Peyer's patch (tissue), 4 donors: ENCODE measurements at places on chromosomes 1 and 21.

- peak; percentile 89 for DNase-seq
Measured at GRCh38 chr1:160830321-160831153, 32.1 kb downstream of the CD244 start.

DNA sequence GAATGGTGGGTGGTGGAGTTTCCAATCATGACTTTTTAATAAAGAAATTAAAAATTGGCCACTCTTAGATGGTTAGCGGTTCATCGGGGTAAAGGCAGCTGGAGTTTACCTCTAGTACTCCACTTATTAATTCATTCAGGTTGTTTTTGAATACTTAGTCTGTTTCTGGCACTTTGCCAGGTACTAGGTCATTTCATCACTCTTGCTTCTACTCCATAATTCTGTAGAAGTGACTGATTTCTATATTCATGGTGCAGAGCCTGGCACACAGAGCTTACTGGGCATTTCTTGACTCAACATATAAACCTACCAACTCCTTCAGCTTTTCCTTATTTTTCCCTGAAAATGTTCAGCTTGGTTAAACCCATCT, 31.5 kb downstream of the FOXD2 start:
- DNase-seq: no peak

DNA sequence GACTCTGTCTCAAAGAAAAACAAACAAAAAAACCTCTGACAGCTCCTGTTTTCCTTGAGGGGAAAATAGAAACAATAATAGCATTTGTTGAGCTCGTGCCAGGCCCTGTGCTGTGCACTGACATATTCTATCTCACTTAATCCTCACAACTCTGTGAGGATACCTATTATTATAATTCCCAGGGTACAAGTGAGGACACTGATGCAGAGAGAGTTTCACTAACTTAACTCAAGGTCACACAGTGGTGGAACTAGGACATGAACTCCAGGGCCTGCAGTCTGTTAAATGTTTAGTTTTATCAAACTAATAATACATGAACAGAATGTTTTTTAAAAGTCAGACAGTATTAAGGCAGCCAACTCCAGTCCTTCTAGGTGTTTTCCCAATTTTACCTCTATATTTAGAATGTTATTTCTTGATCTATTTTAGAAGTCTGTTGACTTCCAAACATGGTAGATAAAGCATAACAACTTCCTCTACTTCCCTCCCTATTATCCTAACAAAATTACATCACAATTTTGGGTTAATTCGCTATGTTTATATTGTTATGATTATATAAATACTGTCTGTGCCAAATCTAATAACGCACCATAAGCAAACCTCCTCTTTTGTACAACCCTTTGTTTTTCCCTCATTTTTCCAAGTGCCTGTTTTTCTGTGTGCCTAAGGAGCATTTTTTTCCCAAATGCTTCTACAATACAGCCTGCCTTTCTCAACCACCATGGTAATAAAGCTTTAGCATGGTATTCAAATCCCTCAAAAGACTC, 4.9 kb downstream of the FNDC5 start:
- no peak for DNase-seq

- no peak for DNase-seq
Measured at GRCh38 chr1:220956501-220957232, 77.4 kb downstream of the HLX start.

DNA sequence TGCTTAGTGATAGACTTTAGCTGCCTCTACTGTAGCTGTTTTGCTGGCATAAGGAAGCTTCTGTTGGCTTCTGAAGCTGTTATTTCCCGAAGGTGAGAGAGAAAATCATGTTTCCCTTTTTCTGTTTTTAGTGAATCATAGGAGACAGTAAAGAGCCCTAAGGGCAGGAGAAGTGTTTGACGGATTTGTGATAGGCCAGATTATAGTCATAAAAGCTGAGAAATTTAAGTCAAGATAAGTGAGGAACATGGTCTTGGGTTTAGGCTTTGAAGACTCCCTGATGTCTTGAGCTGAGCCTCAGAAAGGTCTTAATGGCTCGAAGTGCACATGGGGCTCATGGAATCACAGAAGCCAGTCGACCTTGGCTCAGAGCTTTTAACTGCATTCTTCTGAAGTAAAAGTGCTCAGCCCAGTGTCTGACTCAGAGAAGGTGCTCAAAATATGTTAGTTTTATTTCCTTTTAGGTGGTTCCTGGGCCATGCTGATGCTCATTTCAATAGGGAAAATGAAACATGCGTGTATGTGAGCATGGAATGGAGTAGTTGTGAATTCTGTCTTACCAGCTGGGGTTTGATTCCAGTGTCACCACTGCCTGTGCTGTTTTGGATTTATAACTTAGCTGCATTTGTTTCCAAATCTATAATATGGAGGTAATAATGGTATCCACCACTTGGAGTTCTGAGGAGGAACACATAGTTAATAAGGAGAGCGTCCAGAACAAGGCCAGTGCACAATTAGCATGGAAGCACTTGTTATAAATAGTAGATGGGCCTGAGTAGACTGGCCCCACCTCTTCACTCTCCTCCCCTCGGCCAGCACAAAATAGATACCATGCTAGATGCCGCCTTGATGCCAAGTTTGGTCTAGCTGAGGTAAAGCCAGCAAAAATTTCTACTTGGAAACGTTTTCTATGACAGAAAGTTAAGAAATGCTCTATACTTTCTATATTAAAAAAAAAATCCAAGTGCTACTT, 99.2 kb downstream of the C1orf21 start:
- no peak for DNase-seq

DNA sequence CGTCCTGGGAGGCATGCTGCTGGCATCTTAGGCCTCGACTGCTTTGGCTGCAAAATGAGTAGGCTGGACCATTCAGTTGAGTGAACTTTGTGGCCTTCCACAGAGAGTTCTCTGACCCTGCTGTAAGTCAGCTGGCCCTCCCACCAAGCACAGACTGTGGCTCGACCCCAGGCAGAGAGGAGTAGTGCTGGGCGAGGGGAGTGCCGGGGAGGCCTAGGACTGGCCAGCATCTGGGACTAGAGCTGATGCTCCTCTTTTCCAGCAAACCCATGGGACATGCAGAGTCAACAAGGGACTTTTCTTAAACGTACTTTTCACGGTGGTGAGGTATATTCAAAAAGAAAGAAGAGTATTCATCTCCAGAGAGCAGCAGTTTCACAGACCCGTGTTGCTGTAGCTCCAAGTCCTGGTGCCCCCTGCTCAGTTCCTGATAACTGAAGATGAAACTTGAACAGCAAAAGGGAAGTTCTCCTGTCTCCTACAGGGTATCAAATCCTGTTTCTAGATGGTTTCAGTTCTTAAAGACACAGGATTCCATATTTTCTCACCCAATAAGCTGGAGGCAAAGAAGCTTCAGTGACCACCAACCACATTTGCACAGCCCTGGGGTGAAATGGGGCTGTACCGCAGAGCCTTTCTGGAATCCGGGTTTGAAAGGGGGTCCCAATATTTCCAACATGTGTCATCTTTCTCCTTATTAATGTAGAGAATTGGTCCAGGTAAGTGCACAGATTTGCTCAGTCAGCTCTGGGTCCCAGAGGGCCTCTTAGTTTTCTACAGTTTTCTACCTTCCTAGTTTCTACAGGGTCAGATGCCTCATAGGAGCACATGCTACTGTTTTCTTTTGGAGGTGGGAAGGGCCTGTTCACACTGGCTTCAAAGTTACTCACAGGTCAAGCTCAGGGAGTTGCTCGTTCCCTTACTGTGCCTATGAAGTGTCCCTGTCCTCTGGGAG, 20.9 kb downstream of the BATF3 start:
- DNase-seq: no peak

DNA sequence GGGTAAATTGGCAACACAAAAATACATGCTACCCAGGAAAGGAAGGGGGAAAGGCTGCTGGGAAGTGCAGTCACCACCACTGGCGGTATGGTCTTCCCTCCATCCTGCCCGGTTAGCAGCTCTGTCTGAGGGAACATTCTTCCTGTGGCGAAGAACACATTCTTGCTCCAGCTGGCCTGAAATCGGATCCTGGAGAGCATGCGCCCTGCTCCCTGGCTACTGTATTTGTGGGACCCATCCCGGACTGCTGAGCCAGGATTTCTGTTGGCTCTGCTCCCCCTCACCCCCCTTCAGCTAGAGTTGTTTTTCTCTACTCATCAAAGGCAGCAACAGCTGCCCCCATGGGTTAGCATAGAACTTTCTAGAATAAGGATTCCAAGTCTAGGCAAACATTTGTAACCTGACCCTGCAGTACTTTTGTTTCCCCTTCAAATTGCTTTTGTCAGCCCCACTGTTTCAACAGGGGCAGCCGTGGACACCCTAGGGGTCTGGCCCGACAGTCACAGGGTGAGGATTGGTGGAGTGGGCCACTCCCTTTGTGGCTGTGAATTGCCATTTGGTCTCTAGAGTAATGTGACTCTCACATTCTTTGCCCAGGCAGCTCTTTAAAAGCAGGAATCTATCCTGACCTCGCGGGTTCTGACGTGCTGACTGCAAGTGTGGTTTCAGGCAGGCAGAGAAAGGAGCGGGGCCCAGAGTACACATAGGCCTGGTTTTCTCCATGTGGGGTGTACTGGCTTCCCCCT, 157.7 kb downstream of the TOMM20 start:
- DNase-seq: peak; percentile 77

DNA sequence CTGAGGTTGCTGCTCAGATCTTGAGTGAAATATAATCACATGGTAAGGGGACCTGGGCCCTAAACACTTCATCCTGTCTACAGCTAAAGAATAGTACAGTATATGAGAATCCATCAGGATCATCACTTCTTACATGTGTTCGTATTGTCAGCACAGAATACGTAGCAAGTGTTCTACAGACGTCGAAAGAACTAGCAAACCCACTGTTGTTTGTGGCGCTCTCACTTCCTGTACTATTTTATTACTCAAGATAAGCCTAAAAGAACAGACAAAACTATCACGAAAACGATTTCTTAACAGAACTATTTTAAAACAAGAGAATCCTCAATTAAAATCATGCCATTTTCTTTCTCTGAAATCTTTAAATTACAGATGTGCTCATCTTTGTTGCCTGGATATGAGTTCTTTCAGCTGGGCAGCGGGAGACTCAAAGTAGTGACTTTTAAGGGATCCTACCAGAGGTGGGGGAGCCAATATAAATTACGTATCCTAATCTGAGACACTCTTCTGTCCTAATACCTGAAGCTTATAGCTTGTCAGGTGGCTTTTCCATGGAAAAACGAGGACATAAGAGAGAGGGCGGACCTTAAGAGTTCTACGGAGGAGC, 724 bp downstream of the ST7L start:
- DNase-seq: peak; percentile 34

GRCh38 chr21:43971201-43971991, 40.7 kb upstream of the TRAPPC10 start:
- no peak for DNase-seq

- no peak for DNase-seq
Measured at GRCh38 chr21:14259747-14260146, 43.8 kb downstream of the RBM11 start.

DNA sequence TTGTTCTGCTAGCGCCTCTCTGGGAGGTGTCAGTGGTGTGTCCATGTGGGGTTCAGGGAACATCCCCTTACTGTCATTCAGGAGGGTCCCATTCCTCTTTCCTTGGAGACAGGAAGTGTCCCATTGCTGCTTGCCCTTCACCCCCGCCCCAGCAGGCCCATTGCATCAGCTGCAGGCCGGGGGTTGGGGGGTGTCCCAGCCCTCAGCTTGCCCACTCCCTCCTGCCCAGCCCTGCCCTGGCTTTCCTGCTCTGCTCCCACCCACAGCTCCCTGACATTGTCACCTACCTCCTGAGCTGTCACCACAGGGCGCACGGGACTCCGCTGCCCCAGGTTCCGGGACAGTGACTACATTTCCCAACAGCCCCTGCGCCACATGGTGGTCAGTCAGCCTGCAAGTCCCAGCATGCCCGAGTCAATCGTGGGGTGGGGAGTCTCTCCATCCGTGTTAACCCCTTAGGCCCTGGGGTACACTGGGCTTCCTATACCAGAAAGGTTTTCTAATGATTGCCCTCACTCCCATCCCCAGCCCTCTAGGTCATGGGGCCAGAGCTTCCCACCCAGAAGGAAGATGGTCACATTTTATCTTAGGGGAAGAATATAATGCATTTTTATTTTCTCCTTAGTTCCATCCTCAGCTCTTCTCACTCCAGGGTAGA, at the start of gene INPP5B:
INPP5B (minus strand) TSS at position 351 of the 658 bp plus-strand sequence. CDS start 745 bp downstream, outside the sequence.
- peak; percentile 87 for DNase-seq

GRCh38 chr1:40411294-40411693, 37.8 kb downstream of the SMAP2 start:
- DNase-seq: no peak

GRCh38 chr1:200178340-200178739, 150.8 kb downstream of the NR5A2 start:
- DNase-seq: no peak

- DNase-seq: no peak
Measured at GRCh38 chr1:244768804-244769203, 66.7 kb upstream of the COX20 start.

DNA sequence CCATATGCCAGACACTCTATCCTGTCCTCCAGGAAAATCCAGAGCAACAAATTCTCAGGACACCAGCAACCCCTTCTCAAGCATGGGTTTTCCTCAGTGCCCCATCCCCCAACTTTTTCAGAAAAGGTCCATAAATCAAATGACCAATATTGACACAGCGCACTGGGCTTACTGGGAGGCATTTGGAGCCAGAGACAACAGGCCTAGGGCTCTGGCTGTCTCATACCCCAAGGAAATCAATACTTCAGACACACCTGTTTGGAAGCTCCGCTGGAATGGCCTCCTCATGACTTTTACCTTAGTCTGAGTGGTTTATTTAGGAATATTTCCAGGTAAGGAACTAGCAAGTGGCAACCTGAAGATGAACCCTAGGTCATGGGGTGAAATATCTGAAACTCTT, 66.9 kb upstream of the TNR start:
- no peak for DNase-seq
